ENCODE measurements at places on chromosomes 3 and 15.

DNA sequence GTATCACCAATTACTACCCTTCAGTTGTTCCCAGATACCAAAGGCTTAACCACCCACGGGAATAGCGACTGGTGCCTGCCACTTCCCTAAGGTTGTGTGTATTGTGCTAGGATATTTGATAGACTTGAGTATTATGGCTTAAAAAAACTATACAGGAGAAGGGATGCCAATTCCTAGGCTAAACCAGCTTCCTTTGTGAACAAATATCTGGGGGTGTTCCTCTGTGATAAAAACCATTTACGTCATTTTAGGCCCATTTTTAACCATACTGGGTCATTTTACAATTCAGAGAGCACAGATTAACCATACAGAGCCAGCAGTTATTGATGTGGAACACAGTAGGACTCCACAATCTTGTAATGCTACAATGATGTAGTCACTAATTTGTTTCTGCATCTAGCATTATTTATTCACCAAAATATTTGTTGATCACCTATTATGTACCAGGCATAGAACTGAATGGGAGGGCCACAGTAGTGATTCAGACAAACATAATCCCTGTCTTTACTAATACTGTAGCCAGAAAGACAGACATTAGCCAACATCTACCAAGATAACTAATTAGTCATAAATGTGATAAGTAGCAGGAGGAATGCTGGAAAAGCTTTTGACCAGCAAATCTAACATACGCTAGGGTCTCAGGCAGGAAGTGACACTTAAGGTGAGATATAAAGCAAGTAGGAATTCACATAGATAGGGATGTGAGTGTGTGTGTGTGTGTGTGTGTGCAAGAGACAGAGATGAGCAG lies 184.8 kb downstream of the MECOM start:
- DNase-seq, result no peak

- no peak for DNase-seq
Measured at GRCh38 chr3:70716832-70717231, 404.4 kb upstream of the MDFIC2 start.

DNA sequence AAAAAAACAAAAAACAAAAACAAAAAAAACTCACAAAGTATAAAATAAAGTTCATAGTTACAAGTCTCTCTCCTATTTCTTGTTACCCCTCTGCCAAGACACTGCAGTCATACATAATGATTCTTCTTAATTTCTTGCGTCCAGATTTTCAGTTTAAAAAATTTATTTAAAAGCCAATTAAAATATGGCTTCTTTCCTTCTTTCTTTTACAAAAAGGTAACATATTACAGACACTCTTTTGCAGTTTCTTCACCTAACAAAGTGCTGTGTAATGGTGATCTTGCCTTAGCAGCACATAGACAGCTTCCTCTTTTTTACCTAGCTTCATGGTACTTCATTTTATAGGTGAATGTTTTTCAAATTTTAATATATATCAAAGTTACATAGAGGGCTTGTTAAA lies 136.1 kb upstream of the SGO1 start:
- no peak for DNase-seq

GRCh38 chr3:126314790-126315658 lies 42.2 kb downstream of the KLF15 start:
- DNase-seq, result no peak

DNA sequence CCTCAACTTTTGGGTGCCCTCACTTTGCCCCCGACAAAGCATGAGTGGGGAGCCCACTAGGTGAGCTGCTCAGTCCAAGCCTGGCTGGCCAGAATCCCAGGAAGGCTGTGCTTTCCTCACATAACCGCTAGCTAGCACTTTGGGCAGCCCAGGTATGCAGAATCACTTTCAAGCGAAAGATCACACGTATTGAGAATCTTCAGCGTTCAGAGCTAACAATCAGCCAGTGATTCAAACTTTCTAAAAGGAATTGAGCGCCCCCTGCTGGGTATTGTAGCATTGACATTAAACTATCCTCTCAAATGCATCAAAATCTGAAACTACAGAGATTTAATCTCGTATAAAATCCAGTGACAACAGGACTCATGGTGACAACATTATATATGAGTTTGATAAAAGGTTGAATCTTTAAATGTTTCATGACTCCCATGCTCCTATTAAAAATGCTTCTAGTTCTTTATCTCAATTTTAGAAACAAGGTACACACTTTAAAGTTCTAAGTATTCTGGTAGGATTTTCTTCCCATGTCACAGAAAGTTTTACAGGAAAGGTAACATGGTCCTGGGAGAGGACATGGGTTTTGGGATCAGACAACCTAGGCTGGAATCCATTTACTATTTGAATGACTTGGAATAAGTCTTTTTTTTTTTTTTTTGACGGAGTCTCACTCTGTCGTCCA lies 11.8 kb downstream of the ANAPC13 start:
- DNase-seq, result peak; percentile 79

- no peak for DNase-seq
Measured at GRCh38 chr3:171173736-171174135, 147.2 kb upstream of the SLC2A2 start.

DNA sequence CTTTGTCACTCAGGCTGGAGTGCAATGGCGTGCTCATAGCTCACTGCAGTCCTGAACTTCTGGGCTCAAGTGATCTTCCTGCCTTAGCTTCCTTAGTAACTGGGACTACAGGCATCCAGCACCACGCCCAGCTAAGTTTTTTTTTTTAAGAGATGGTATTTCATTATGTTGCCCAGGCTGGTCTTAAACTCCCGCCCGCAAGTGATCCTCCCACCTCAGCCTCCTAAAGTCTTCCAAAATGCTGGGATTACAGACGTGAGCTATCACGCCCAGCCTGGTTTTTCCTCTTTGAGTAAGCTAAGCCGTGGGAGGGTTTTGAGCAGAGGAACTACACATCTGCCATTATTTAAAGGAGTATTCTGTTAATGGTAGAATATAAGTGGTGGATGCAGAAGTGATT lies 7.4 kb upstream of the LRRFIP2 start:
- no peak for DNase-seq

GRCh38 chr15:40310001-40310959 lies 2.5 kb upstream of the PLCB2 start:
- peak; percentile 67 for DNase-seq

DNA sequence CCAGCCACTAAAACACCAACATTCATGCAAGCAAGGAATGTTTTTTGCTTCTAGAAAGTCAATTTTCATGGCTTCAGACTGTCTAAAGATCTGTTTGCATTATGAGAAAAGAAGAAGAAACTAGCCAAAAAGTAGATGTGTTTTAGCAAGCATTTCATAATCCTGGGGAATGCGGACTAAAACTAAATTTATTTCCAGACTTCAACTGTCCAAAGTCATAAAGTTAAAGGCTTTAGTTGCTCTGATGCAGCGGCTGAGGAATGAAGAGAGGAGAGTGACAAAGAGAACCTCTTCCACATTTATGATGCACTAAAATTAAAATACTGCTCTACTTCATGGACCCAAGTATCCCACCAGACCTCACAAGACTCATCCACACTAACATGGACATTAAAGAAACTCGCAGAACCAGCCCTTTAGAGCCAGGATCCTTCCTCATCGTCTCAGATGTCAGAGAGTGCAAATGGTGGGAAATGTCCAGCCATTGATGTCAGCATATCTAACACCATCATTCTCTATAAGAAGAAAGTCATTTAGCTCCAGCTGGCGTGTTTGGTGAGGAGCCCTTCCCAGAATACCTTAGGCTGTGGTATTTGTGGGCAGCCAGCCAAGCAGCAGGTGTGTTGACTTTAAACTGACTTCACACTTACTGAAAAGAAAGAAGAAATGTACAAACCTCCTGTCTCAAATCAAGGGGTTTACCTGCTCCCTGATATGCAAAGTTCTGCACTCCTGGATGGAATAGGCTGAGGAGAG lies 17.4 kb downstream of the FYCO1 start:
- DNase-seq, result peak; percentile 84

GRCh38 chr3:96434651-96435050 lies 379.7 kb upstream of the EPHA6 start:
- DNase-seq, result no peak

- DNase-seq, result peak; percentile 20
Measured at GRCh38 chr15:45156744-45157455, 27.1 kb downstream of the DUOX1 start.

DNA sequence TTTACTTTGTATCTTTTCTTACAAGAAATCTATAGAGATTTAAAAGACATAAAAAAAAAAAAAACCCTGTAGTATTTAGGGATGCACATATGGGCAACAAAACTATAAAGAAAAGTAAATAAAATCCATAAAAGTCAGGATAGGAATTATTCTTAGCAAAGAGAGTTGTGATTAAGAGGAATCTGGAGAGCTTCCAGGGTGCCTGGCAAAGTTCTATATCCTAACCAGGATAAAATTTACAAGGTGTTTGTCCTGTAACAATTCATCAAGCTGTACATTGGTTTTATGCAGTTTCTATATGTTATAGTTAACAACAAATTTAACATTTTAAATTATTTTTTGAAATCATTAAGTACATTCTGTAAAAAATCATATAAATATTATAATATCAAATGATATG lies 7.9 kb downstream of the SECISBP2L start:
- DNase-seq, result no peak

DNA sequence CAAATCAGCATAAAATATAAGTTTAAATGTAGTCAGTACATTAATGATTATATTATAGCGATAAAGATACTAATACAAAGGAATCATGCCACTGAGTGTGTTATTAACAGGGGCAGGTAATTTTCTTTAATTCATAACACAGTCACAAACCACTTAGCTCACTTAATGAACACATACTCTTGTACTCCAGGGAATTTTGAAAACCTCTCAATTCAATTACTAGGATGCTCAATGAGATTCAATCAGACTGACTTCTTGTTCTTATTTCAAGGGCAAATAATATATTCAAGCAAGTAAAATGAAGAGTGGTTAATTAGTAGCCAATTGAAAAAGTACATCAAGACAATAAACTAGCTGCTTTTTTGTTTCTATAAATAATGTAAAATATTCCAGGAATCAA lies 5.8 kb upstream of the SUCNR1 start:
- no peak for DNase-seq

GRCh38 chr3:25218362-25218761 lies 209.7 kb upstream of the RARB start:
- no peak for DNase-seq

DNA sequence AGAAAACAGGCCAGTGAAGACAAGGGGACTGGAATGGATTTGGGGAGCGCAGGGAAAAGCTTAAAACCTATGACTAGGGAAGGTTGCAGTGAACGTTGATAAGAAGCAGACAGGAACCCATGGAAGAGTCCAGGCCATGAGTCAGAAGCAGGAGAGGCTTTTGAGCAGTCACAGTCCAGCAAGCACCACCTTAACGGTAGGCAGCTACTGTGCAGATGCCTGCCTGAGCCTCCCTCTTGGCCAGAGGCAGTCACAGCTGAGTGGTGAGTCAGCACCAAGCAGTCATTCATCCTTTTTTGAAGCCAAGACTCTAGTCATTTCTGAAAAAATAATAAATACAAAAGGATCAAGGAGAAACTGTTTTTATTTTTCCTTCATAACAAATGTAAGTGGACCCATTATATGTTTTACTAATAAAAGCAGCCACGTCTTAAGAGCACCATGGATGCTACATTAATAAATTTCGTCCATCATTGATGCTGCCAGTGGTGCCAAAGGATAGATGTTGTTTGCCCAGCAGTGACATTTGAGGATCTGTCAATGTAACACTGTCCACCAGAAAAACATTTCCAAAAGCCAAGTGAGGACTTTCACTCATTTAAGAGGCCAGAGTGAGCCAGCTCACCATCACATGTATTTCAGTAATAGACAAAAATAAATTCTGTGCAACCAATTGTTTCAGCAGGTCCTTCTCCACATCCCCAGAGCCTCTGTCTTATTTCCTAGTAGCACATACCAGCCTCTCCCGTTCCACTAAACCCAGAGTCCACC lies 42.1 kb upstream of the ACTC1 start:
- no peak for DNase-seq

GRCh38 chr15:66877477-66878271 lies 175.6 kb downstream of the SMAD6 start:
- no peak for DNase-seq

DNA sequence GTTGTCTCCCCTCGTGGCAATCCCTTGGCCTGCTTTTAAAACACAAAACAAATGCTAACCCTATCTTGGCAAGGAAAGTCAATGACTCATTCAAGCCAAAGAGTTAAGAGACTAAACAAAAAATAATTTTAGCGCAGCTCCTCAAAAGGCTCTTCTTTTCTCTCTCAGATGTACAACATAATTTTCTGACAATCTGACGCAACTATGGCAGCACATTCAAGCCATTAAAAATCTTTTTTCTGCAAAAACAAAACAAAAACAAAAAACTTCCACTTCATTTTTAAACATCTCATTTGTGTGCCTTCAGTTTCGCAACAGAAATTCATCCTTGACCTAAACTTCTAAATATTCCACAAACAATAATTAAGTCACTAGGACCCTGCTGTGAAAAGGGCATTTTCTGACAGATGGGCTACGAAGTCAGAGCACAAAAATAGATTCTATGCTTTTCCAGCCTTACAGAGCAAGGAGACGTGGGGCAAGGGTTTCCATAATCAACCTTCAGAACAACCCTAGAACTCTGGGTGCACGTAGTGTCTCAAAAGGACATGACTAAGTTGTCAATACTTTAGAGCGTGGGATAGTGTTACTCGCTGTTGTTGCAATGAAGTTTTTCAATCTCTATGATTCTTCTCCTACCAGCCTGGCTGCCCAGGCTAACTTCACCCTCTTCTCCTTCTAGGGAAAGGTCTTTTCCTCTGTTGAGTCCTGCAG lies 84.3 kb downstream of the MB21D2 start:
- DNase-seq, result no peak

DNA sequence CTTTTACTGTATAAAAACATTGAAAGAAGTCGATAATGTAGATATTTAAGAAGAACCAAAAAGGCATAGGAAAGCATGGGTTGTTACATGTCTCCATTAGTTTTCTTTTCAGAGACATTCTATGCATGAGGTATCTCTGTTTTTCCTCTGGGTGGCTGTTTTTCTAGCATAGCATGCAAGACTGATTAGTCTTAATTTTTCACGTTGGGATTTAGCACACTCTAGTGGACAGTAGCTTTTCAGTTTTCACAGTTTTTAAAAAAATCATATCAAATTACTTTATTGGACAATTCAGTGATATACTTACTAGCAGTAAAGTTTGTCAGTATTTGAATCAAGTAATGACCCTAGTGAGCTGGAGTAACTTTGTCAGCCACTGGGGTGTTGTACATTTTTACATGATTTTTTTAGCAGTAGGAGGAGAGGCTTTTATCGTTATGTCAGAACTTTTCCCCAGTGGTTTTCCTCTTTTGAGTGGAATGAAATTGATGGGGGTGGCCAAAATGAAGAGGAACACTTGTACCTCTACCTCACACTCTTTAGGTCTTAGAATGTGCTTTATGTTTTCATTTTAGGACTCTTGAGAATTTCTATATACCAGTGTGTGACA lies 57.2 kb downstream of the SEC22A start:
- peak; percentile 21 for DNase-seq

DNA sequence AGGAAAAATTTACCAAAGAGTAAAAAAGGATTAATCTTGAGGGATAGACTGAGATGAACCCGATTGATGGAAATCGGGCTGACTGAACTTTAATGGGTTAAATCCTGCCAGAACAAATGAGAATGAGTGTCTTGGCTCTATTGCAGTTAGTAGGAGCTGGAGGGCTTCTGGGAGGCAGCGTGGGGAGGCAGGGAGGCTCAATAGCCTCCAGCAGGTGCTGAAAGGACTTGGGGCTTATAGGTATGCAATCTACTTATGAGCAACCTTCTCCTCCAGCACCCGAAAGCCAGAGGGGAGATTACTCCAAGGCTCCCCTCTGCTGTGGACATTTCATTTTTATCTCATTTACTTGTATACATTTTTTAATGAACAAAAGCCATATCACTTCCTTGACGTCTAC lies 1.0 kb upstream of the CRYBG3 start:
- no peak for DNase-seq

- no peak for DNase-seq
Measured at GRCh38 chr3:100299016-100299415, 35.5 kb upstream of the NIT2 start.

Data from activated CD4-positive, alpha-beta T cell treated with anti-CD3 and anti-CD28 coated beads, Interleukin-2, amount 50 U/mL, for 16 hours (primary cell).